ENCODE measurements at places on chromosomes 13 and 19. TPM values are rescaled to one million over a fixed set of nuclear protein-coding genes. Genes with fewer than 3 reads are reported as not detected.
A peak's percentile ranks its signal among the peaks of the same experiment; 100 is the strongest.

DNA sequence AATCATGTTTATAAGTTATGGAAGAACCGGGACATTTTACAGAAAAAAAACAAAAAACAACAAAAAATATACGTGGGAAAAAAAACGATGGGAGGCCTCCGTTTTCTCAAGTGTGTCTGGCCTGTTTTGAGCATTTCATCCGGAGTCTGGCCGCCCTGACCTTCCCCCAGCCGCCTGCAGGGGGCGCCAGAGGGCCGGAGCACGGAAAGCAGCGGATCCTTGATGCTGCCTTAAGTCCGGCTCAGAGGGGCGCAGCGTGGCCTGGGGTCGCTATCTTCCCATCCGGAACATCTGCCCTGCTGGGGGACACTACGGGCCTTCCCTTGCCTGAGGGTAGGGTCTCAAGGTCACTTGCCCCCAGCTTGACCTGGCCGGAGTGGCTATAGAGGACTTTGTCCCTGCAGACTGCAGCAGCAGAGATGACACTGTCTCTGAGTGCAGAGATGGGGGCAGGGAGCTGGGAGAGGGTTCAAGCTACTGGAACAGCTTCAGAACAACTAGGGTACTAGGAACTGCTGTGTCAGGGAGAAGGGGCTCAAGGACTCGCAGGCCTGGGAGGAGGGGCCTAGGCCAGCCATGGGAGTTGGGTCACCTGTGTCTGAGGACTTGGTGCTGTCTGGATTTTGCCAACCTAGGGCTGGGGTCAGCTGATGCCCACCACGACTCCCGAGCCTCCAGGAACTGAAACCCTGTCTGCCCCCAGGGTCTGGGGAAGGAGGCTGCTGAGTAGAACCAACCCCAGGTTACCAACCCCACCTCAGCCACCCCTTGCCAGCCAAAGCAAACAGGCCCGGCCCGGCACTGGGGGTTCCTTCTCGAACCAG is 1.8 kb upstream of the APOE start:
- peak; percentile 85 for DNase-seq

DNA sequence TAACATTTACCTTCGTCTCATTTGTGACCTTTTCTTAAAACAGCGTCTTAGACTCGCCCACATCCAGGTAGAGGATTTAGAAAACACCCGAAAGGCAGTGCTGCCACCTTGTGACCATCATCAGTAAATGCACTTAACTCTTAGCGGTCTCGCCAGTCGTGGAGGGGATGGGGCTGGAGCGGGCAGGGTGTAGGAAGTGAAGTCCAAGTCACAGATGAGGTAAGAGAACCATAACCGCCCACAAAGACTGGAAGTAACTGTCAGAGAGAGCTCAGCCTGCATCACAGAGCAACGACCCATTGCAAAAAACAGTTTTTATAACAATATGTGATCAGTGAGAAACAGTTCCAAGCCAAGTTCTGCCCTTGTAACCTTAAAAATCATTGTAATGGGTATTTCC is 10.7 kb upstream of the CEACAM3 start:
- DNase-seq: peak; percentile 63

The PSPC1 gene
- 28.3 TPM for total RNA-seq

The CLDND2 gene
- not detected for total RNA-seq

- no peak for DNase-seq
Measured at GRCh38 chr19:42576241-42576640, 18.5 kb downstream of the CEACAM8 start.

The EDDM13 gene
- not detected for total RNA-seq

DNA sequence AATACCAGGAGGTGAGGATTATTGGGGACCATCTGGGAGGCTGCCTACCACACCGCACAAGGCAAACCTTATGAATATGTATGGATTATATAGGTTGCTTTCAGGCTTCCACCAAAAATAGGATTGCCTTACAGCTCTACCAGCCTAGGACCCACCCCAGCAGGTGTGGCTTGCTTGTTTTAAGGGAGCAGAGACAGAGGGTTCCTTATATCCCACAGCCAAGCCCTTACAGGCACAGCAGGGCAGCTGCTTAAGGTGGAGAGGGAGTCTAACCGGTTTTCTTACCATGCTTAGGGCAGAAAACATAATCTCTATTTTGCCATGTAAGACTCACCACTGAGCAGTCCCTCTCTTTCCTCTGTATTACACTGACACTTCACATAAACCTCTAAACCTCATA is 16.1 kb upstream of the TTYH1 start:
- no peak for DNase-seq

DNA sequence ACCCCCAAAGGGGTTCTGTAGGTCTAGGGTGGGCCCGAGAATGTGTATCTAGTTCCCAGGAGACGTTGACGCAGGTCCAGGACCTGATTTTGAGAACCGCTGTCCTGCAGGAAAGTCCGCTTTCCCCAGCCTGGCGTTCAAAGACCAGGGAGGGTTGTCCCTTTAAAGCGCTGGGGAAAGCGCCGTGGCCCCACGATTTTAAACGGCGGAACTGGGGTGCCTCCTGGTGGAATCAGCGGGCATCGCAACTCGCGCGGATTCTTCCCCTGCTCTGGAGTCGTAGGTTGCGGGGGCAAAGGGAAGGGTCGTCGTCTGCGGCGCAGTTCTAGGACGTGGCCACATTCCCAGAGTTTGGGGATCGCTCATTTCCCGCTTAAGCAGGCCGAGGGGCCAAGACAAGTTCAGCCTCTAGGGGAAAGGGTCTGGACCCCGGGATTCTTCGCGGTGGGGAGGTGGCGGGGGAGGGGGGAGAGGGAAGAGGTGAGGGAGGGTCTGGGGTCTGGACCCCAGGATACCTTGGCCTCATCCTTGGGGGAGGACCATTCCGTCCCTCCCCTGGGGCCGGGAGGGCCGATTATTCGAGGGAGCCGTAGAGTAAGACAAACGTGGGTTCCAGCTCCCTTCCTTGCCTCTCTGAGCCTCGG is 7.7 kb downstream of the PNMA8B start:
- peak; percentile 88 for DNase-seq

The B3GLCT gene
- total RNA-seq: 40.2 TPM

- DNase-seq: no peak
Measured at GRCh38 chr13:64672751-64673150, 2557.4 kb downstream of the PCDH9 start.

GRCh38 chr19:5139583-5140325 is 170.8 kb downstream of the KDM4B start:
- DNase-seq: no peak

DNA sequence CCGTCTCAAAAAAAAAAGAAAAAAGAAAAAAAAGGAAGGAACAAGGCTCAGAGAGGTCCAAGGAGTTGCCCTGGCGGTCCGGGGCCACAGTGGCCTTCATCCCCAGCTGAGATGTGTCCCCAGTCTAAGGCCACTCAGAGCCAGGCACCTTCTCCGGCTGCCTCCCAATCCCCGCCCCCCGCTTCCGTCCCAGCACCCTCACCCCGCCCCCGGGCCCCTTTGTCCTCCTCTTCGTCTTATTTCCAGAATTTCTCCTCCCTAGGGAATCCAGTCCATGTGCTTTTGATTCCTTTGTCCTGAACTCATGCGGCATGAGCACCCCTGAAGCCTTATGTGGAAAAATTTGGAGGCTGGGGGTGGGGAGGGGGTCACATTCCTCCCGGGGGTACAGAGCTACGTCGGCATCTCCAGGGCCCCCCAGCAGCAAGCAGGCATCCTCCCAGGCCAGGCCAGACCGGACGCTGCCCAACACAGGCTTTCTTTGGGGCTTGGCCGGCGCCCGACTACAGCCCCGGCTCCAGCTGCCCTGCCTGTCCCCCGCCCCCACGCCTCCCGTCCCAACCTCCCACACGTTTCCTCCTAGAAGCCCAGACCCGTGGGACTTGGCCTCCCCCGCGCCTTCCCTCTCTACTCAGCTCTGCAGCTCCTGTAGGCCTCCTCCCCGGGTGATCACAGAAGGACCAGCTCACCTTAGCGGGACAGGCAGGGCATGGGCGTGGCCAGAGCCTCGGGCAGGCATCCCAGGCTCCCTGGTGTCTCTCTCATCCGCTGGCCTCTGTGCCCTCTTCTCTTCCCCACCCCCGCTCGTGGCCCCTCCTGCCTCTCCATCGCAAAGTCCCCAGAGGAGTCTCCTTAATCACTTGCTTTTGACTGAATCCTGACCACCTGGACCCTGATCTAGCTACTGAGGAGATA is 17.8 kb upstream of the ADGRE5 start:
- peak; percentile 67 for DNase-seq

- DNase-seq: no peak
Measured at GRCh38 chr19:5271145-5271544, 69.5 kb downstream of the PTPRS start.

DNA sequence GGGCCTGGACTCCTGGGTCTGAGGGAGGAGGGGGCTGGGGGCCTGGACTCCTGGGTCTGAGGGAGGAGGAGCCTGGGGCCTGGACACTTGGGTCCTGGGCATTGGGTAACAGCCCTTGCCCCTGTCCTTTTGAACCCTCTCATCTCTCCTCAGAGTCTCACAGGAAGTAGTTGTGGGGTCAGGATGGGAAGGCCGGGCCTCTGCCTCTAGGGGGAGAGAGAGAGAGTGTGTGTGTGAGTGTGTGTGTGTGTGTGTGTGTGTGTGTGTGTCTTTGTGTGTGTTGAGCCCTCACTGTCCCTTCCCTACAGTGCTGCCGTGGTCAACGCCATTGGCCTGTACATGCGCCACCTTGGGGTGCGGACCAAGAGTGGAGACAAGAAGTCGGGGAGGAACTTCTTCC is 10.9 kb downstream of the ARHGEF1 start:
- DNase-seq: no peak

- DNase-seq: no peak
Measured at GRCh38 chr13:39765801-39766463, 110.5 kb downstream of the COG6 start.

DNA sequence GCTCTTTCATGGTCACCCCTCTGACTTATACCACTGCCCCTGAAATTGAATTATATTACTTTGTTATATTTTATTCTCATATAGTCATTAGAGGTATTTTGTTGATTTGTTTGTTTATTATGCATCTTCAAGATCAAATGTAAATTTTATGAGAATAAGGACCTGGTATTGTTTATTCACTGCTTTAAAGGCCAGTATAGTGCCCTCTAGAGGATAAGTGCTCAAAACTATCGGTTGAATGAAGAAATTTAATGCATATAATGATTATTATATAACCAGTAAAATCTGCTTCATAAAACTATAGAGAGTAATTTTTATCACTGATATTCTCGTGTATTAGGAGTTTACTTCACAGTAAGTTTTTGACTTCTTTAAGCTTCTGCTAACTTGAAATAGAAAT is 1401.9 kb downstream of the SLITRK1 start:
- no peak for DNase-seq

- peak; percentile 66 for DNase-seq
Measured at GRCh38 chr13:26929971-26930730, 169.6 kb upstream of the GPR12 start.

- no peak for DNase-seq
Measured at GRCh38 chr13:39559847-39560246, 43.1 kb downstream of the LHFPL6 start.
